Natural killer cell (primary cell): ENCODE measurements at places on chromosomes 7 and 10.

- DNase-seq = no peak
Observed at GRCh38 chr7:127988751-127989150, 42.5 kb downstream of the LRRC4 start.

DNA sequence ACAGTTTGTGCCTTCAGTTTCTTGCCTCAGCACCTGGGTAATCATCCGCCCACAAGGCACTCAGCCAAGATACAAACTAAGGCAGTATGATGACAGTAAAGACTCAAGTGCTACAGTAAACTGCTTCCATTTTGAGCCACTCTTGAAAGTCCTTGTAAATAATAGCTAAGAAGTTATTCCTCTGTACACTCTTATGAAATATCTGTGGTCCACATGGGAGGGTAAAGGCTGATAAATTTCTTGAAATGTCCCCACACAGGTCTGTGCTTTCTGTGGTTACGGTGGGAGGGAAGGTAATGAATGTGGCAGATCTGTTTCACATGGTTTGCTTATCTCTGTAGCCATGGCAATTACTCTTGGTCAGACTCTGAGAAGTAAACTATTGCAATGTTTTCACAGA is 551.0 kb upstream of the ZWINT start:
- DNase-seq = no peak

- no peak for DNase-seq
Observed at GRCh38 chr10:128630787-128631252, 504.6 kb upstream of the MKI67 start.

GRCh38 chr7:74038194-74038961 is 10.4 kb downstream of the ELN start:
- DNase-seq = no peak

DNA sequence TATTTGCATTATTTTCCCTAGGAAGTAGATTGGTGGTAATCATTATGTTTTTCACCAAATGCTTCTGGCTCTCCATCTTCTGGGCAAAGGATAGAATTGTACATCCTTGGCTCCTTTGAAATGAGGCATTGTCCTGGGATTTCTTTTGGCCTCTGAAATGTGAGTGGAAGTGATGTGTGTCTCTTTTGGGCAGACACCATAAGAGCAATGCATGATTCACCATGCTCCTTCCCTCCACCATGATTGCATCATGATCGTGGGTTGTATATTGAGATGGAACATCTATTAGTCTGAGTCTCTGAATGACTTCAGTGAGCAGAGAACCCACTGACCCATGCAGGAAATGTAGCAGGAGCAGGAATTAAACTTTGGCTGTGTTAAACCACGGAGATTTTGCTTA is 49.2 kb downstream of the ADRA2A start:
- DNase-seq = no peak

- no peak for DNase-seq
Observed at GRCh38 chr10:129417870-129418269, 49.2 kb upstream of the MGMT start.

- no peak for DNase-seq
Observed at GRCh38 chr7:21651697-21652096, 108.9 kb downstream of the DNAH11 start.
